ENCODE measurements at places on chromosomes 12 and 14.

- no peaks in the 10 kb centered on the region for H3K36me3 ChIP-seq
- no peak for DNase-seq
- H3K27me3 ChIP-seq, result no peaks in the 10 kb centered on the region
- H3K4me3 ChIP-seq, result no peak overlapping the region
- H3K27ac ChIP-seq, result no peak overlapping the region
These were observed 14.8 kb downstream of the BCL11B start for GRCh38 chr14:99257122-99257672.

DNA sequence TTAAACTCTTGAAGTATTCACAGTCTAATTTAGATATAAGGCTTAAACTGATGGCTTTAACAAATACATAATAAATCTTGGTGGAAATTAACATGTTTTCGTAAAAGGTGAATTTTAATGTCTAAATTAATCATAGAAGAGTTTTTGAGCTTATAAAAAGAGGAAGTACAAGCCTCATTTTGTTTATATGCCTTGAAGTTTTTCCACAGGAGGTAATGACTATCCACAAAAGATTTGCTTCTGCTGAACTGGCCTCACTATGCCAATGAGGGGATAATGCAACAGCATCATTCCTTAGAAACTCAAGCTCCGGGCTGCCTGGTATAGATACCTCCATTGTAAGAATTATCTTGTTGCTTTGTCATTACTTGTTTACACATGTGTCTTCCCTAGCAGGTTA, 175.6 kb downstream of the DUSP6 start:
- no peaks in the 10 kb centered on the region for H3K27me3 ChIP-seq
- no peak for DNase-seq
- no peaks in the 10 kb centered on the region for H3K36me3 ChIP-seq
- H3K4me3 ChIP-seq, result no peak overlapping the region
- peaks cover 24% of the 10 kb centered on the region for H3K4me1 ChIP-seq
- no peak overlapping the region for H3K27ac ChIP-seq

GRCh38 chr12:93242154-93242972, 135.4 kb upstream of the NUDT4 start:
- no peak for DNase-seq
- no peak overlapping the region for H3K27ac ChIP-seq
- H3K36me3 ChIP-seq, result no peaks in the 10 kb centered on the region

DNA sequence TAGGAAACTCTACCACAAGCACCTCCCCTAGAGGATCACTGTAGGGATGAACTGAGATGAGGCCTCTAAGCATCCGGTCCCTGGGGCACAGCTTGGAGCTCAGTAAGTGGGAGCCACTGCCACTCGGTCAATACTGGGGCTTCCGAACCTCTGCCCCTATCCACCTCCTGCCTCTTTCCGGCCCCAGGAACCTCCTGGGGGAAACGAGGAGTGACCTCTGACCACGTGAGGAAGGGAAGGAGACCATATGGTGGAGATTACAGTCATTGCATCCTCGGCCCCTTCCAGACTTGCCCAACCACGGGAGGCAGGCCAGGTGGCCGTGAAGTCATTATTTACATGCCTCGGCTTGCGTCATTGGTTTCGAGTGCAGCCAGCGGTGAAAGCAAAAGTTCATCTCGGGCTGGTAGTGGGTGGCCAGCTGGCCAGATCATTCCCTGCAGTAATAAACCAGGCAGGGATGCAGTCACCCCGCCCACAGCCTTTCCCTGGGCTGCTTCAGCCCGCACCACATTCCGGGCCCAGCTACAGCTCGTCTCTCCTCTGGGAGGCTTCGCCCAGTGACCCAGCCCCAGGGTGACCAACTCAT, 65.4 kb downstream of the C14orf132 start:
- H3K4me1 ChIP-seq, result peaks cover 9% of the 10 kb centered on the region
- H3K27ac ChIP-seq, result peak overlapping the region; percentile 16
- DNase-seq, result peak; percentile 87
- H3K36me3 ChIP-seq, result no peaks in the 10 kb centered on the region

GRCh38 chr12:3902921-3903320, 29.7 kb upstream of the PARP11 start:
- no peak overlapping the region for H3K4me3 ChIP-seq
- no peaks in the 10 kb centered on the region for H3K4me1 ChIP-seq
- no peaks in the 10 kb centered on the region for H3K36me3 ChIP-seq
- no peak overlapping the region for H3K27ac ChIP-seq
- H3K27me3 ChIP-seq, result no peaks in the 10 kb centered on the region
- no peak for DNase-seq

DNA sequence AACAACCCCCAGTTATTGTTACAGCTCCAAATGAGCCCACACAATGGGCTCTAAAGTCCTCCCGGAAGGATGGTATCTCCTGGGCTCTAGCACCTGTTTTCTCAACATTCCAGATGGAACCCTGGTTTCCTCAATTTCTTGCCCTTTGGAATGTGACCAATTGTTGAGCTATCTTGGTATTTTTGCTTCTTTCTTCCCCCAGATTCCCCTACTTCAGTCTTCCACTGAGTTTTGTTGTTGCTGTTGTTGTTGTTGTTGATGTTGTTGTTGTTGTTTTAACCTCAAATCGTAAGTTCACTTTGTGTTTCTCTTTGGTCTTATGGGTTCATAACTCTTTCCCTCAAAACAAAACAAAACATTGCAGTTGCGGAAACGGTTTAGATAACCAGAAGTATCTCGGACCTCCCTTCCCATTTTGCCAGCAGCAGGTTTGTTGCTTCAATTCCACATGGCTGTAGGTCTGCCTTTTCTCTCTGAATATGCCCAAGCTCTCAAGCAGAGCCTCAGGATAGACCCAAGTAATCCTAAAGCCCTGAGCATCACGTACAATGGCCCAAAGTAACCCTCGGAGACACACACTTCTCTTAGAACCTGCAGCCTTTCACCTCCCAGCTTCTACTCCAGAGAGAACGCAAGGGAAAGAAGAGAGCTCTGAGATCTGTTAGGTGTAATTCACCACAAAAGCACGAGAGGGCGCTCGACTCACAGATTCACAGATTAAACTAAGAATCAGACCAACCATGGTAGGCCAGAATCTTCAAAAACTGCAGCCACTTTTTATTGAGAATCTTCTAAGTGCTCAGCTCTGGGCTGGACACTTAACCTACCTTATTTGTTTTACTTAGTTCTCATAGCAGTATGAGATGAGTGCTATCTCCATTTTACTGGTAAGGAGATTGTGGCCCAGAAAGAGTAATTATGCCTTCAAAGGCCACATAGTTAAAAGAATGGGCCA, 1.0 kb upstream of the DDX23 start:
- peaks cover 17% of the 10 kb centered on the region for H3K36me3 ChIP-seq
- H3K27ac ChIP-seq, result no peak overlapping the region
- peak overlapping the region; percentile 58 for H3K4me3 ChIP-seq
- H3K27me3 ChIP-seq, result no peaks in the 10 kb centered on the region
- H3K4me1 ChIP-seq, result peaks cover 5% of the 10 kb centered on the region

Data from RWPE2 (cell line).